Astrocyte of the hippocampus (primary cell): ENCODE measurements at places on chromosomes 6 and 20.

DNA sequence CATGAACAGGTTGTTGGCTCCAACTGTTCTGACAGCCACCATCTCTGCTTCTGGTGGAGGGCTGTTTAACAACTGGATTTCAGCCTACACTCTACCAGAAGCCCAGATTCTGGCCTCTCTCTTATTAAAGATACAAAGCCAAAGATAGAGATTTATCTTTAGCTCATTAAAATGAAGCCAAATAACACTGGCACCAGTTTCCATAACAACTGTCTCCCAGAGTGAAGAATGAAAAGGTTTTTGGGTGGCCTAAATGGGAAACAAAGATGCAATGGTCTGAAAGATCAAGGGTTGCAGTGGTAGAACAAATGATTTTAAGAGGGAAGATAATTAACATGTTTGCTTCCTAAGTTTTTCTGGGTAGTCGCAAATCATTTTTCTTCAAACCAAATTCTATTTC is 3.2 kb upstream of the SMPDL3A start:
- no peak for DNase-seq

DNA sequence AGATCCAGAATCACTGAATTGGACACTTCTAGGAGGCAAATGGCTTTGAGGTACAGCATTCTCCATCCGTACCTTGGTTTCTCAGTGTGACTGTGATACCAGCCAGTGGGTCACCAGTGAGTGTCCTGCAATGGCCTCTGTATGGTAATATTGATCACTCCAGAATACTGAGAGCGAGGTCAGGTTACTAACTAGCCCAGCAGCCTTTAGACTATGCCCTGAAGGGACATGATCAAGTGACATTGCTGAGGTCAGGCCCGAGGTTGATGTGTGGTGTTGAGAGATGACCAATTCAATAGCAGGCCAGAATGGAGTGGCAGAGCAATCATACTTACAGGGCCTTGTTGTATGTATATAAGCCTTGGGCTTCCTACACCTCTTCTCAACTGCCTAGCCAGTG is 476.0 kb downstream of the KHDRBS2 start:
- no peak for DNase-seq

- DNase-seq: no peak
Measured at GRCh38 chr6:163672710-163673109, 258.2 kb downstream of the QKI start.

DNA sequence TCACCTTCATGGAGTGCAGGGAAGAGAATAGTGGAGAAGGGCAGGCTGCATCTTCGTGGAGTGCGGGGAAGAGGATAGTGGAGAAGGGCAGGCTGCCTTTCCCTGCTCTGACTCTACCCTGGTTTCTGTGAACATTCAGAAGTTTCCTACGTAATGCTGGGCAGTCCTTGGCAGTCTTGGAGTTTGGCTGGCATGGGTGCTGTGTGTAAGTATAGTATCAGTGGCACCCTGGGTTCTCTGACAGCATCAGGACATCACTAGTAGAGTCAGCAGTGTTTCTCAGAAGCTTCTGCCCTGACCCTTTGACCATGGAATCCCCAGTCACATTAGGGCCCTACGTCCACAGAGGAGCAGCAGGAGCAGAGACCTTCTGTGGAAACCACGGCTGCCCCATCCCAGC is 352.9 kb downstream of the NRN1 start:
- no peak for DNase-seq

DNA sequence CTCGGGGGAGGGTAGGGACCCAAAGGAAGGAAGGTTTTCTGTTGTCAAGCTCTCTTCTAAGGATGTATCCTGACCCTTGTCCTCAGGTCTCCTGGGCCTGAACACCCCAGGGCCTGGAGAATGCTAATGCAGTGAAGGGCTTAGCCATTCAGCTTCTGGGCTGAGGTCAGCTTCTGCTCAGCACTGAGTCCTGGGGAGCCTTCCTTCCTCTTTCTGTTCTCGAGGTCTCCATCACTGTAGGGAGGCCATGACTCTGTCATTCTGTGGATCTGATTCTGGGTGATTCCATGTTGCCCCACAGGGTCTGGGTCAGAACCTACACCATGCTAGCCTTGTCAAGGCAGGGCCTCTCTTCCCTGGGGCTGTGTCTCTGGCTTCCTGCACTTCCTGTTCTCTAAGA is 712.7 kb downstream of the DHX35 start:
- no peak for DNase-seq

DNA sequence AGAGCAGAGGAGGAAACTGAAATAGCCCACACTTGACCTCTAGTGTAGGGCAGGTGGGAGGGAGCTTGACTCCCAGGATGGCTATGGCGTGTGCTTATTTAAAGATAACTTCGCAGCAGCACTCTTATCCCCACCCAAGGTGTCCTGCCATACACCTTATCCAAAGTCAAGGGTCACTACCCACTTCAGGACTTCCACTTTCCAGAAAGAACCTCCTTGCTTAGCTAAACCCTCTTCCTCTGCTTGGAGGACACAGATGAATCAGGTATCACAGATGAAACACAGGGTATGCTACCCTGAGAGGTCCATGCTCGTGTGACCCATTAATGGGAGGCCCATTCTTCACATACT is 2.3 kb downstream of the RIN2 start:
- DNase-seq: no peak

DNA sequence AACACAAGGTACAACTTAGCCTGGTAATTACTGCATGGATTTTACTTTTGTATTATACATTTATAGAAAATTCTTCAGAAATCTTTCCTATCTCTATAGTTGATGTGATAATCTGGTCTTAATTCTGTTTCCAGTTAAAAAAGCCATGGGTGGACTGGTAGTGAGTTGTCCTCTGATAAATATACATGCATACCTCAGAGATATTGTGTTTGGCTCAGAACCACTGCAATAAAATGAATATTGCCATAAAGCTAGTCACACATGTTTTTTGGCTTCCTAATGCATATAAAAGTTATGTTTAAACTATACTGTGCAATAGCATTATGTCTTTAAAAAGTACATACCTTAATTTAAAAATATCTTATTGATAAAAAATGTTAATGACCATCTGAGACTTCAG is 708.6 kb upstream of the MARCKS start:
- no peak for DNase-seq

DNA sequence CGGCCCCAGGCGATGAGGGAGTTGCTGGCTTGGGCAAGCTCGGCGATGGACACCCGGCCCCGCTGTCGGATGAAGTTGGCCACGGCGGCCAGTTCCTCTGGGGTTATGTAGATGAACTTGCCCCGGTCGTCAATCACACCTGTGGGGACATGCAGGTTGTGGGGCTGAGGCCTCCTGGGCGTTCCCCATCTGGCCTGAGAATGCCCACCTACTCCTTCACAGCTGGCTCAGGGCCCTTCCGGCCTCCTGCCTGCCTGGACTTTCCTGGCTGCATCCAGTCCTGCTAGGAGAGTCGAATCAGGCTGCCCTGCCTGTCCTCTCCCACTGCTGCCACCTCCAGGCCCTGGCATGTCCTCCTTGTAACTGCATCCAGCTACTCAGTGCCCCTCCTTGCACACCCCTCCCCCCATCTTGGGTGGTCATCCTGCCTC is 13.8 kb downstream of the DDRGK1 start:
- no peak for DNase-seq

DNA sequence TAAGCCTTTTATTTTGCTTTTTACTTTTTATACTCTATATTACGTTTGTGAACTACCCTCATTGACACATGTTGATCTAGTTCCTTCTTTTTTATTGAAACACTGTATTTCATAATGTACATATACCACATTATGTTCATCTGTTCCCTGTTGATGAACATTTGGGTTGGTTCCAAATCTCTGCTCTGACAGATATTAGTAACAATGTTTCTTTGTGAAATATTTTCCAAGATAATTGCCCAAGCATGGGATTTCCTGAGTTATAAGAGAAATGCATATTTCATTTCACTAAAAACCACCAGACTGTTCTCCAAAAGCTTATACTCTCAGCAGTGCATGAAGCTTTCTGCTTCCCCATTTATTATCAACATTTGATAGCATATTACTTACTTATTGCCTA is 44.2 kb upstream of the TNFRSF21 start:
- no peak for DNase-seq

GRCh38 chr6:131877999-131878789 is 70.4 kb downstream of the ENPP1 start:
- peak; percentile 8 for DNase-seq

DNA sequence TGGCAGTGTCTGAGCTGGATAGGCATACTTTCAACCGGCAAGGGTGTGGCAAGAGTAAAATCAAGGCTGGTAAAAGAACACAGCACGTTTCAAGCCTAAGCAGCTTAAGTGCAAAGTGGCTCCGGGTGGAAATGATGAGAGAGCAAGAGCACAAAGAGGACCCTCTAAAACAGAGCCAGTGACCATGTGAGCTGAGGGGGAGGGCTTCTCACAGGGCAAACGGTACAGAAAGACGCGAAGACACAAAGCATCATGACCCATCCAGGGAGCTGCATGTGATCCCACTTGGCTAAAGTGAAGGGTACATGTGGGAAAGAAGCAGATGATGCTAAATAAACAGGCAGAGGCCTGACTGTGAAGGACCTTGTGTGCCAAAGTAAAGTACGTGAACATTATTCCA is 25.7 kb downstream of the FKBP5 start:
- peak; percentile 23 for DNase-seq

GRCh38 chr6:82894653-82895259 is 170.9 kb downstream of the UBE3D start:
- DNase-seq: no peak

DNA sequence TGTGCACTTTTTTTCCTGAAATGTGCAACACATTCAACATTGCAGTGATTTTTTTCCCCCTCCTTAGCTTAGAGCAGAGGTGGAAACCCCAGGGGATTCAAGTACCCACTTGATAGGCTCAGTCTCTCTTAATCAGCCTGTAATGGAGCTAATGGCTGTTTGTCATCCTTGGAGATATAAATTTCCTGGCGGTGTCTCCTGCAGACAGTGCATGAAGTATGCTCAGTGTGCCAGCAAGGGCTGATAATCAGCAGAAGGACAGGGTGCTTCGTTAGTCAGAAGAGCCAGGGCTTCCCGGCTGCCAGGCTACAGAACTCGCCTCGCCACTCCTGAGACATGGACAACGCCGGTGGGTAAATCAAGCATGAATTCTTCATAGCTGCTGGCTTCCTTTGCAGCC is 69.8 kb upstream of the PHACTR2 start:
- DNase-seq: peak; percentile 42

GRCh38 chr6:39892490-39893129 is 41.7 kb downstream of the MOCS1 start:
- DNase-seq: peak; percentile 85

- DNase-seq: no peak
Measured at GRCh38 chr20:64093013-64093503, 8.9 kb upstream of the LKAAEAR1 start.

- DNase-seq: no peak
Measured at GRCh38 chr6:70601014-70601413, 34.3 kb downstream of the SDHAF4 start.

DNA sequence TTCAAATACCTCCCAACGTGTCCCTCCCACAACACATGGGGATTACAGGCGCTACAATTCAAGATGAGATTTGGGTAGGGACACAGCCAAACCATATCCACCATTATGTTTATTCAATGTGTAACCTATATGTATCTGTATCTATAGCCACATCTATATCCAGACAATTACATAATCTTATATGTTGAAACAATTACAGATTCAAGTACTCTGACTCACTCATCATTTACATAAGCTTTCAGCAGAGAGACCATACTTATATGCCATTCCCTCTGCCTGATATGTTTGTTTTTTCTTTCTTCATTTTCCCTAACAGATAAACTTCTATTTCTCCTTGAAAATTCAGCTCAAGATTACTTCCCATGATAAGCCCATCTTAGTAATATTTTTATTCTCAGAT is 163.6 kb downstream of the LAMA2 start:
- no peak for DNase-seq

- DNase-seq: no peak
Measured at GRCh38 chr6:155093430-155093829, 98.3 kb downstream of the TIAM2 start.

DNA sequence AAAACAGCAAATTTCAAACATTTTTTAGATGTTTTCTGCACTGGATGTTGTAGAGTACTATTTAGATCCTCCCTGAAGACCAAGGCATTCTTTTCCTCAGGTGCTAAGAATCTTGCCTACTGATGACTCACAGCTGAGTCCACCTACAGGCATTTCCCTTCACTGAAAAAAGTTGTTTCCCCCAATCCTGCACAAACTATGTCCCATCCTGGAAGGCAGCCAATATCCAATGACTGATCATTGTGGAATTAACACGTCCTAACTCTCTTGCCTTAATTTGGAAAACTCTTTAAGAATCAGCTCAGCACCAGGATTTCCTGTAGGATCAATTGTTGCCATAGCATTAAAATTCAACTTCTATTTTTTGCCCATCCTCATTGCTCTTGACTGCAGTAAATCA is 268.4 kb upstream of the IRAK1BP1 start:
- peak; percentile 96 for DNase-seq
